Aorta (tissue), 5 donors: ENCODE measurements at places on chromosomes 7 and 10. TPM values are rescaled to one million over a fixed set of nuclear protein-coding genes. Genes with fewer than 3 reads are reported as not detected.

DNA sequence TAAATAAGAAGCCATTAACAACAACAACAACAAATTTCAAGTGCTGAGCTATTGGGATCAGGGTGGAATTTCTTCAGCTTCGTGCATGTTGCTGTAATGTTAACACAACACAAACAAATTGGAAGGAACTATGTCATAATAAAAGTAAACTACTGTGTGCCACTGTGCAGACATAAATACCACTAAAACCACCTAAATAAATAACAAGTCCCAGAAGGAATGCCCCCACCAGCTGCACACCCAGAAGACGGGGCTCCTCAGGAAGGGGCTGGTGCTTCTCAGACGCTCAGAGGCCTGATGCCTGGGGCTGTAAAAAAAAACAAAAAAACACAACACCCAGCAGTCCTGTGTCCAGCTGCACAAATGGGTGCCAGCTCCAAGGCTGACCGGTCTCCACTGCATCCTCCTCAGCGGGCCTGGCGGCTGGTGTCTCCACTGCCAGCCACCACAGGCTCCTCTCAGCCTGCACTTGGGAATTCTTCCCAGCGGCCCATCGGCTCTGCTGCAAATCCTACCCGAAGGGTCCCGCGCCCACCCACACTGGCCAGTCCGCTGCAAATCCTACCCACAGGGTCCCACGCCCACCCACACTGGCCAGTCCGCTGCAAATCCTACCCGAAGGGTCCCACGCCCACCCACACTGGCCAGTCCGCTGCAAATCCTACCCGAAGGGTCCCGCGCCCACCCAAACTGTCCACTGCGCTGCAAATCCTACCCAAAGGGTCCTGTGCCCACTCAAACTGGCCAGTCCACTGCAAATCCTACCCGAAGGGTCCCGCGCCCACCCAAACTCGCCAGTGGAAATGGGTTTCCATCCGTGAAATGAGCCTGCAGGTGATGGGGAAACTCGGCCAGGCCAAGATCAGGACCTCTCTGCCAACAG lies 35.8 kb upstream of the DNAAF5 start:
- H3K4me3 ChIP-seq, result no peak overlapping the region
- no peaks in the 10 kb centered on the region for H3K36me3 ChIP-seq
- no peak overlapping the region for H3K27ac ChIP-seq
- DNase-seq, result peak; percentile 60
- no peaks in the 10 kb centered on the region for H3K4me1 ChIP-seq

DNA sequence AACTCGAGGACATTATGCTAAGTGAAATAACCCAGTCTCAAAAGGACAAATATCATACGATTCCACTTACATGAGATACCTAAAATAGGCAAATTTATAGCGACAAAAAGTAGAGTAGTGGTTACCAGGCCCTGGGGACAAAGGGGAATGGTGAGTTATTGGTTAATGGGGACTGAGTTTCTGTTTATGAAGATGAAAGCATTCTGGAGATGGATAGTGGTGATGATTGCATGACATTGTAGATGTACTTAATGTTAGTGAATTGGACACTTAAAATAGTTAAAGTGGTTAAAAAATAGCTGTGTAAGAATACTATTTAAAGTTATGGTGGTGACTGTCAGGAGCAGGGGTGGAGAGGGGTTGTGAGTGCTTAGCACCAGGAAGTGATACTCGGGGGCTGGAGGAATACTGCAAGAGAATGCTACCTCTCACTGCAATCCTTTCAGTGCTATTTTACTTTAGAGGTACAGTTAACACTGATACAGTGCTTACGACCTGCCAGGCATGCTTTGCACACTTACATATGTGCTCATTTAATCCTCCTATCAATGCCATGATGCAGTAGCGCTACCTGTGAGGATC lies 16.7 kb upstream of the TEX36 start:
- DNase-seq, result no peak
- no peaks in the 10 kb centered on the region for H3K36me3 ChIP-seq
- H3K4me3 ChIP-seq, result no peak overlapping the region
- no peaks in the 10 kb centered on the region for H3K27me3 ChIP-seq
- H3K27ac ChIP-seq, result no peak overlapping the region

DNA sequence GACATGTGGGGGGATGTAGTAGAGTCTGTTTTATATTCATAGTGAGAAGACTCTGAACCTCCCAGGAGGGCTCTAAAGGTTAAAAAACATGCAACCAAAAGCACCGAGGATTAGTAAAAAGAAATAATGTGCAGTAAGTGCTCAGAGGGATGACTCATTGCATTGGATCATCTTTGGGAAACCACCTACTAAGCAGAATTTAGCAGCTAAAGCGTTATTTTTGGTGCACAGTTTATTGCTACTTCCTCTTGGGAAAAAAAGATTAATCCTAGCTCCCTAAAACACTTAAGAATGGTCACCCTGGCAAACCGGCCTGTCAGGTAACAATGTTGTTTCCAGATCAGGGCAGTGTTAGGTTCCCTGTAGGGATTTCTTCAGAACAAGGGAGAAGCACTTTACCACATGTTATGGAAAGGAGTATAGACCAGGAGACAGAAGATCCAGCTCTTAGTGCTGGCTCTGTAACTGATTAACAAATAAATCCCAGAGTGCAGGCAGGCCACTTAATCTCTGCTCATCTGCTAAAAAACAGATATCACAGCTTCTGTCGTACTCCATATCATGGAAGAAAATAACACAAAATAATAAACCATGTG lies 44.8 kb upstream of the FAM133B start:
- no peak overlapping the region for H3K27ac ChIP-seq
- no peaks in the 10 kb centered on the region for H3K27me3 ChIP-seq
- H3K4me1 ChIP-seq, result no peaks in the 10 kb centered on the region

DNA sequence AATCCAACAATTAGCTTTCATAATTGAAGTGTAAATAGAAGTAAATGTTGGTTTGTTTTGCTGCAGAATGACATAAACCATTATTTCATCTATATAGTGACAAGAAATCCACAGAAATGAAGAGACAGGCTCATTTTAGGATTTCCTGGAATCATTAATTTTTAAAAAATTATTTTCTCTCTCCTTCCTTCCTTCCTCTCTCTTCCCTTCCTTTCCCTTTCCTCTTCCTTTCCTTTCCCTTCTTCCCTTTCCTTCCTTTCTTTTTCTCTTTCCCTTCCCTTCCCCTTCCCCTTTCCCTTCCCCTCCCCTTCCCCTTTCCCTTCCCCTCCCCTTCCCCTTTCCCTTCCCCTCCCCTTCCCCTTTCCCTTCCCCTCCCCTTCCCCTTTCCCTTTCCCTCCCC lies 51.2 kb upstream of the KMT2C start:
- no peak overlapping the region for H3K4me3 ChIP-seq
- no peaks in the 10 kb centered on the region for H3K36me3 ChIP-seq
- no peak overlapping the region for H3K27ac ChIP-seq
- no peaks in the 10 kb centered on the region for H3K27me3 ChIP-seq
- H3K4me1 ChIP-seq, result no peaks in the 10 kb centered on the region

DNA sequence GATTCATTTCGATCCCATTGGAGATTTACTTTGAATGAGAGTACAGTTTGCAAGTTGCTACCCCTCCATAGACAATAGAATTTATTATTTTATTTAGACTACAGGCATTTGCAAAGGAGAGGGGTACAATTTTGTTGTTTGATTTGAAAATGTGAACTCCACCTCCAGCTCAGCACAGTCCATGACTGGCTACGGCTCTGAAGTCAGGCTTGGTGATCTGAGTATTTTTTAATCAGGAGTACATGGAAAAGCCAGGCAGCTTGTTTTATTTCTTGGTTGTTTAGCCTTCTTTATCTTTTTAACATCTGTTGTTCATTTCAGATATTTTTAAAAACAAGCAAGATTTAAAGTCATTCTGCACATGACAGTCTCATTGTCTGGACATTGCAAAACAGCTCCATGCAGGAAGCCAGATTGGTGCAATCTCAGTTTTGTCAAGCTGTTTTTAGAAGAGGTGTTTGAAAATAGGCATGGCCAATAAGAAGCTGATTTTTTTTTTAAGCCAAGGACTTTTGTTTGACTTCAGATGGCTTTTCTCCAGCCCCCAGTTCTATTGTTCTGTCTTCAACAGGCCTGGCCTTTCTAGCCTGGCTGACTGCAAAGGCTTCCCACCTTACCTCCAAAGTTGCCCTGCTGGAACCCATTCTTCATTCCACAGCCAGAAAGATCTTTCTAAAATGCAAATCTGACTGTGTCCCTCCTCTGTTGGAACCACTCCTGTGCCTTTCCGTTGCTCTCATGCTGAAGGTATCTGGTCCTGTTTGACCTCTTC lies 12.2 kb downstream of the PLXDC2 start:
- H3K27me3 ChIP-seq, result no peaks in the 10 kb centered on the region
- no peaks in the 10 kb centered on the region for H3K36me3 ChIP-seq
- no peak for DNase-seq
- H3K27ac ChIP-seq, result no peak overlapping the region
- H3K4me3 ChIP-seq, result no peak overlapping the region

The NRG3 gene
- 0.81 TPM for total RNA-seq

The NPY4R gene
- not detected for total RNA-seq
